AG04449 (cell line): ENCODE measurements at places on chromosomes 6 and 20.

DNA sequence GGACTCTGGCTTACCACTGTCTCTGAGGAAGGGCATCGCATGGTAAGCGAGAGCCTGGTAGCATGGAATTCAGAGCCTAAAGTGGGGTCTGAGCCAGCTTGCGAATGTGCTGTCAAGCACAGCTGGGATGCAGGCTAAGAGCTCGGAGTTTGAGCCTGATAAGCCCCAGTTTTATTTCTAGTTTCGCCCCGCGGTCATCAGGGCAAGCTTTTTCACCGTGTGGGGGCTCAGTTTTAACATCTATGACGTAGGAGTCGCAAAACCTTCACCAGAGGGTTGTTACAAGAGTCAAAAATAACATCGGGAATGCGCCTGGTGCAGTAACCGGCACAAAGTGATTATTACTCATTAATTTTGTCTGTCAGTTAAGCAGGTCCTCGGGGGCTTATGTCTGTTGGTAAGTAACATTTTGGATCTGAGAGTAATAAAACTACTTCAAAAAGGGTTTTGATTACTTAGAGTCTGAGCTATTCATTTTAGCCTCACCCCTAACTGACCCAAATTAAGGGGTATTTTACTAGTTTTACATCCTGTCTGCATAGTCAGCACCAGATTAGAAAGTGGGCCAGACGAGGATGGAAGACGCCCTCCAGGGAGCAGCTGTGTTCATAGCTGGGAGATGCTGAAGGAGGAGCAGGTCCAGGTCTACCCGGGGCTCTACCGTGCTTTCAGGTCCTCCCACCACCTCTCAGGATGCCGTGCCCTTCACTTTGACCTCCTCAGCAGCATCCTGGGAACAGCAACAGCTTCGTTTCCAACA lies 29.7 kb downstream of the SLC22A23 start:
- DNase-seq: no peak

- no peak for DNase-seq
Measured at GRCh38 chr6:102501615-102502014, 1108.1 kb downstream of the GRIK2 start.

DNA sequence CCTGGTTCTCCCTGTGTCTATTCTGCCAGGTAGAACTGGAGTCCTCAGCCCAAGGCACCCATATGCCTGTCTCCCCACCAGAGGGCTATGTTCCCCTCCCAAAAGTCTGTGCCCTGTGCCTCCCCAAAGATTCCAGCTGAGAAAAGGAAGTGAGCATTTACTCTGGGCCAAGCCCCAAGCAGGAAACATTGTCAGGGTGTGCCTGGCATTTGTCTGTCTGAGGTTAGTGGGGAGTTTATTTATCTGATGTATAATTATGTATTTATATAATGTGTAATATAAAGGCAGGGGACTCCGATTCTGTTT lies 5.6 kb downstream of the GDF5 start:
- DNase-seq: no peak

- DNase-seq: no peak
Measured at GRCh38 chr6:113178349-113178748, 678.8 kb upstream of the MARCKS start.

DNA sequence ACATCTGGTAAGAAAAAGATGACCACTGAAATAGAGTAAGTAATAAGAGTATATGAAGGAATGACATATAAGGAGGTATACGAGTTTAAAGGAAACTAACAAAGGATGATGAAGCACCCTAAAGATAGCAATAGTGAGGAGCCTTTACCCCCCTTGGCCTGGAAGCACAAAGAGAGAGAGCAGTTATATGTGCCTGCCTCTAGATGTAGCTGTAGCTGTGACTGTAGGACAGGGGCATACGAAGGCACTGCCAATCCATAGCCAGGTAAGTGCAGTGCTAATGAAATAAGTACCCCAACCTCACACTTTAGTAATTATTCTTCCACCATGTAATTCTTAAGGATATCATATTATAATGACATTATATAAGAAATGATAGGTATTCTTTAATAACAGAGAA lies 90.1 kb upstream of the FKBP1C start:
- no peak for DNase-seq

DNA sequence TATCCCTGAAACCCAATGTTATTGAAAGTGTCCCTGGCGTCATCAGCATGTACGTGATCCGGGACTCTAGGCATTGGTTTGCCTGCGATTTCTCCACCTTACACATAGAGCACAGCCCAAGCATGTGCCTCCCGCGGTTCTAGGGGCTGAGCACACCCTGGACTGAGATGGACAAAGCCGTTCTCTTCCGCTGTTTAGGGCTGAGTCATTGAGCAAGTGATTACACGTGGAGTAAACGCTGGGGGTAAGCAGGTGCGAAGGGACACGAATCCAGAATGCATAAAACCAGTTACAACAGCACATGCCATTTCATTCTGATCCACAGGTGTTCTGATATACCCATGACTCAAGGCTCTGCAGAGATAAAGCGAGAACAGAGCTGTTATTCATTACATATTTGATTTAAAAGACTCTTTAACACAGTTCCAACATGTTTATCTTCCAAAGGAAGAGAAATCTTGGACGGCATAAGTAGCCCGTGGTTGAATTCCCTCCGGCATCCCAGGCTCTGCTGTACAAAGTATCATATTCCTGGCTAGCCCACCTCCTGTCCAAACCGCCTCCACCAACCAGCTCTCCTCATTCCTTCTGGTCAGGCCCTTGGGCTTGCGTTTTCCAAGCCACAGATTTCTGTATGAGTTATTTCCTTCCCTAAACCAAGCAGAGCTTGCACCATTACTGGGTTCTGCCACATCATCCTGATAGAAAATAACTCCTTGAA lies 36.1 kb upstream of the THBS2 start:
- no peak for DNase-seq

DNA sequence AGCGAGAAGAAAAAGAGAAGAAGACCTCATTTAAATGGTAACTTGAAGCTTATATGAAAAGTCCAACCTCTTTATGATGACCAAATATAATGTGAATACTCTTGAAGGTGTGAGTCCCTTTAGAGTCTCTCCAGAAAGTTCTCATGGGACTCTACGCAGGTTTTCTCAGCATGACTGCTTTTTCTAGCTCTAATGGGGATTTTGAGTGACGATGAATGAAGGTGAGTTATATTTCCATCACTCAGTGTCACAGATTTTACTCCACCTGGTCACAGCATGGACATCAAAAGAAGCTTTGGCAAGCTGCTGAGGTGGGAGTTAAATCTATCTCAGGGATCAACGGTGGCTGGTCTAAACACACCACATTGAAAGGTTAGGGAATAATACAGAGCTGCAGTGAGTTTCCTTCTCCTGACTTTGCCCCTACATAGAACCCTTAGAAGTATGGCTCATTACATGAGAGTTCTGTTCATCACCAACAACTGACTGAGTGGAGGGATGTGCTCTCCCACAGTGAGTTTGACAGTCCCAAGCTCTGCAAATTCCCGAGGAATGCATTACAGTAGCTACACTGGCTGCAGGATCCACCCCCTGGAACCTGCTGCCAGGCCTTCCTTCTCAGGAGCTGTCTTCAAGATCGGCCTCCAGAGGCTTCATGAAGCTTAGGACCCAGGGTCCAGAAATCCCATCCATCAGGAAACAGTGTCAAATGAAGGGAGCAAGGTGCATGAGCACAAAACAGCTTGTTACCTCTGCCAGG lies 126.8 kb downstream of the FOXC1 start:
- no peak for DNase-seq

DNA sequence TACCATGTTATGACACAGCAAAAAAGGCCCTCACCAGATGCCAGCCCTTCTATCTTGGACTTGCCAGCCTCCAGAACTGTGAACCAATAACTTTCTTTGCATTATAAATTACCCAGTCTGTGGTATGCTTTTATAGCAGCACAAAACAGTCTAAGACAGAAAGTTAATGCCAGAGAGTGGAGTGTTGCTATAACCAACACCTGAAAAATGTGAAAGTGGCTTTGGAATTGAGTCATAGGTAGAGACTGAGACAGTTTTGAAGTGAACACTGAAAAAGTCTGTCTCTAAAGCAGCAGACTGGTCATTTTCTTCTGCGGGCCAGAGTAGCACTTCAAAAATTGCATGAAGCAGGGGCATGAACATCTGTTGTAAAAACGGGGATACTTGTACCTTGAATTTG lies 28.0 kb upstream of the ASIP start:
- no peak for DNase-seq

GRCh38 chr20:45258664-45259063 lies 4.3 kb upstream of the SLPI start:
- no peak for DNase-seq

DNA sequence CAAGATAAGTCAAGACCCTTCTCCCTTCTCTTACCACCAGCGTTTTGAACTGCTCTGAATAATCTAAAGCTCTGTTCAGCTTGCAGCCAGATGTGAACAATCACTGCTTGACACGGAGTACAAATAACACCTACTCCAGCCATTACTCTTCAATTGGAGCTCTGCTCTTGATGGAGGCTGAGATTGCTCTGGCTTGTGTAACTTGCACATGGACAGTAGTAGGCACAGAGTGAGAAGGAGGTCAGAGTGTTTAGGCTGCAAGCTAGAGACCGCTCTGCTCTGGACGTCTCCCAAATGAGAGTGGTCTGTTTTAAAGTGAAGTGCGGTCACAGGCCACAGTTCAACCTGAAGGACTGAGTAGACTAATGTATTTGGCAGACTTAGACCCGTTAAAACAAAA lies 158.3 kb downstream of the HDGFL1 start:
- DNase-seq: no peak

DNA sequence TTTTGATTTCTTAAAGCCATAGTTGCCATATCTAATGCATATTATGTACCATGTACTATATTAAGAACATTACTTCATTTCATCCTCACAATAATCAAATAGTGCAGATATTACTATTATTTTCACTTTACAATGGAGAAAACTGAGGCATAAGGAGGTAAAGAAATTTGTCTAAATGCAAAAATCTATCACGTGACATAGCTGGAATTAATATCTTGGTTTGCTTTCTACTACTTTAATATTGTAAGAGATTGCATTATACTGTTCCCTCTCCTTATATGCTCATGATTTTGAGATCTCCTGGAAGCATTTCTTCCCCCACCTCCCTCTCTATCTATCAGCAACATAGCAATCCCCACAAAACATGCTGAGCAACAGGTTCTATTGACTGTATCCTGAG lies 330.8 kb upstream of the SPTLC3 start:
- no peak for DNase-seq
